ENCODE measurements at places on chromosomes 11 and 22.

GRCh38 chr11:2129699-2130366 lies 9.4 kb downstream of the IGF2 start:
- DNase-seq = no peak

GRCh38 chr11:129225190-129225589 lies 33.1 kb upstream of the ARHGAP32 start:
- no peak for DNase-seq

- no peak for DNase-seq
Observed at GRCh38 chr11:94018721-94019120, 2.4 kb upstream of the HEPHL1 start.

DNA sequence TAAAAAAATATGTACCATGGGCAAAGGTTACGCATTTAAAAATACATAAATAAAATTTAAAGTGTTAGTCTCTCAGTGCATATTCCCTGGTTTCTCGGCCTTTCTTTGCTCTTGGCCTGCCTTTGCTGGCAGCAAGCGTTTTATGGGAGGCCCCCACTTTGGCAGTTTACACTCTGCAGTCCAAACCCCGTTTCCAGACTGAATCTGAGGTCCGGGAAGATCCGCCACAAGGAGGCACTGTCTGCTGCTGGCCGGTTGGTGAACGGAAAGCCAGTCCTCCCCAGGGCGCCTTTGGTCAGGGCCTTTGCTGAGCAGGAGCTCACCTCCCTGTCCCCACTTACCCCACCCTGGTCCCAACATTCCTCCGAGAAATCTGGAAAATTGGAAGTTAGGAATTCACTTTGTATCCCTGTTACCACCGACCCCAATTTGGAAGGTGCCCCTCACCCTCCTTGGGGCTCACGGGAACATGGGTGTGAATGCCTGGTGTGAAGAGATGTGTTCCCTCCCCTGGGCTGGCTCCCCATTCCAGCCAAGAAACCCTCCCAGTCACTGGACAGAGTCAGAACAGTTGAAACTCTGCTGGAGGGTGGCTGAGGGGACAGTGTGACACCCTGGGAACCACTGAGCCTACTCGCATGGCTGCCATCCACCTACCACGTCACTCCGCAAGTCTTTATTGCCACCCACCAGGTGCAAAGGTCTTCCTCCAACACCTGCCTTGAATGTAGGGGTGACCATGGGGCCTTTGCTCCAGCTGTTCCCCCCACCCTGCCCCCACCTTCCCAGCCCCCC lies 9.4 kb upstream of the SF1 start:
- peak; percentile 72 for DNase-seq

DNA sequence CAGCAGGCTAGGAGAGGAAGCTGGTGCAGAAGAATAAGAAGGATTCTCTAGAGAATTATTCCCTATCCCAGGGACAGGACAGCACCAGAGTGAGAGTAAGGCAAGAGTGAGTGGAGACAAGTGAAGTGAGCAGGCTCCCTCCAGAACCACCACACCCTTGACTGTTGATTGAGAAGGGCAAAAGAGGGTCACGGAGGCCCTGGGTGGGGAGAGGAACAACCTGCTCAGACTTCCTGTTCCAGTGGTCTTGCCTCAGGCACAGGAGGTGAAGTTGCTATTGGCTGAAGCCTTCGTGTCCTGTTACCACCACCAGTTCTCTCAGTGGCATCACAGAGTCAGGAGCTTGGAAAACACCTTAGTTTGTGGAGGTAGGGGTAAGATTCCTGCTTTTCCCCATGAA lies 51.7 kb upstream of the CCDC89 start:
- no peak for DNase-seq

DNA sequence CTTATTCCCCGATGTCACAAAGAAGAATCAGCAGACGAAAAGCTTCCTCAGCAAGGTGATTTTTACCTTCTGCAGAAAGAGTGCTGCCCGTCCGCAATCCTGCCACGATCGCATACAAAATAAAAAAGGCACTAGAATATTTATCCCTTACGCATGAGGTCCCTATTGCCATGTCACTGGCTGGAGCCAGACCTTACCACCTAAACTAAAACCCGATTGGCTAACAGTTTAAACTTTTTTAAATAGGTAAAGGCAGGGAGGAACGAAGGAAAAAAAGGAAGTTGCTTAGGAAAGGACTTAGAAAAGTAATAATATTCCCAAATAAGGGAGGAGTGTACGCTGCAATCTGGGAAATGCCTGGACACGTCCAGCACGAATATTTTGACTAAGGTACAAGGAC lies 21.2 kb upstream of the ALDH3B2 start:
- no peak for DNase-seq

- no peak for DNase-seq
Observed at GRCh38 chr22:24170188-24170587, 11.1 kb upstream of the SUSD2 start.

DNA sequence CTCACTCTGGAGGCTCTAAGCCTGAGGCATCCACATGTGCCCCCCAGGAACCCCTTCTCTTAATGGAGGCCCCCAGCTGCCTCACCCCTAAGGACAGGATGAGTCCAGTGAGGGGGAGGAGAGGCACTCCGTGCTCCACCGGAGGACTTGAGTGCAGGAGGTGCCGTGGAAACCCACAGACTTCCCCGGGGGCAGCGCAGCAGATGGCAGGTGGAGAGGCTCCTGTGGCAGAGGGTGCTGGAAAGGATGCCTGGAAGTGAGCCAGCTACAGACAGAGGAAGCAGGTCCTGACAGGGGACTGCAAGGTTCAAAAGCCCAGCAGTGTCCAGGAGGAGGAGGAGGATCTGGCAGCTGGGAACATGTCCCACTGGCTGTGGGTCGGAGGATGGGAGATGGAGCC lies 1384.0 kb downstream of the TBC1D22A start:
- no peak for DNase-seq

DNA sequence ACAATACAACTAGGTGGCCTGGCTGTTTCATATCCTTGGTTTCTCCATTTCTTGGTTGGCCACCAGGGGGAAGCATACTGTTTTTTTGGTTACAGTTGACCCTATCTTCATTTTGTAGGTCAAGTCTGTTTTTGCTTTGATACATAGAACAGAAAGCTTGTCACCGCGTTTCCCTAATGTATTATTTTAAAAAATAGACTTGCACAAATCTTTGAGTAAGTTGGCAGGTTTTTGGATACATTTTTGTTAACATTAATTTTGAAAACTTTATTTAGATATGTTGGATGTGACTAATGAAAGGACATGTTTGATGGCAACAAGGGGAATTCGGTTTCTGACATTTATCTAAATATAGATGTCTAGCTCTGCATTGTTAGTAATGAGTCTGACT lies 3.0 kb downstream of the NCR3LG1 start:
- peak; percentile 87 for DNase-seq

DNA sequence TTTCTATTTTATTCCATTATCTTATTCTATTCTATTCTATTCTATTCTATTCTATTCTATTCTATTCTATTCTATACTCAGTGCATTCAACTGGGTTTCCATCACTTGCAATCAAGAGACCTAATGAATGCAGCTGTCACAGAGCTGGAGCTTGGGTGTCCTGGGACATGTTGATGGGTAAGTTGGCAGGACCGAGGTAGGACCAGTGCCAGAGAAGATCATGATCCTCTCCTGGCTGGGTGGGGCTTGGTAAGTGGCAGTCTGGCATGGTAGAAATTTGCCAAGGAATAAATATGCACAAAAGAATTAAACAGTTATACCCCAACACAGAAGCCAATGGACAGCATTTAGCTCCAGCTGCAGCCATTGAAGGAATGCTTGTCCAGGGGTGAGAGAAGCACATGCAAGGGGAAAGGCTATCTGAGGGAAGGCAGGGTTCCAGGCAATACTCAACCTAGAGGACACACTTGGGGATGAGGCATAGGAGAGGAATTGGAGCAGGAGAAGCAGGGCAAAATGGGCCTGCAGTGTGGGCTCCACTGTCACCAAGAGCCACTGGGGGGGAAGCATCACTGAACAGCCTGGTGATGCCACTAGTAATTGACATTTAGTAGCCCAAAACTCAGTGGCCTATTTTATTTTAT lies 97.0 kb upstream of the CD82 start:
- no peak for DNase-seq

DNA sequence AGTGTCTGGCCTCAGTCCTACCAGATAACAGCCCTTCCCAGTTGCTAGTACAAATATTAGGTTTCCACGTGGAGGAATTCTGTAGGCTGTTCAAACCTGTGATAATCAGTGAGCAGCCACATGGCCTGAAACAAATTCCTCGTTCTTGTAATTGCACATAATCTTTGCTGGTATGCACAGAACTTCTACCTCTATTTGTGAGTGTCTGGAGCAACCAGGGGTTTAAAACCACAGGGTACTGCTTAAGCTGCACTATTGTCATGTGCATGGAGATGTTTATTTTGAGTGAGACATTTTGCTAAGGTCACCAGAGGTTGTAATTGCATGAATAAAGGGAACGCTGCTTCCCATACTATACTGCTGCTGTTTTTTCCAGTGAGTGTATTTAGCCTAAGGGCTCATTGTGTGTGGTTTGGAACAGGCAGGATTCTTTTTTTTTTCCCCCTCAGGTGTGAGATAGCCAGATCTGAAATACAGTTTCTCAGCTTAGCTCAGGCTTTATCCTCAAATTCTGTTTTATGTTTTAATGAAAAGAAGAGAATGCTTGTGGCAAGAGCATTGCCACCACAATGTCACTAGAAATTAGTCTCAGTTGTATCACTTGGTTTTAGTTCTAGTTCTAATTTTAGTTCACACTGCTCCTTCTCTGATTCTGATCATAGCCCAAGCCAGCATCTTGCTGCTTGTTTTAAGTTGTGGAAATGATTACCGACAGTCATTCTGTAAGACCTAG lies 60.5 kb downstream of the CYB5R2 start:
- DNase-seq = no peak

DNA sequence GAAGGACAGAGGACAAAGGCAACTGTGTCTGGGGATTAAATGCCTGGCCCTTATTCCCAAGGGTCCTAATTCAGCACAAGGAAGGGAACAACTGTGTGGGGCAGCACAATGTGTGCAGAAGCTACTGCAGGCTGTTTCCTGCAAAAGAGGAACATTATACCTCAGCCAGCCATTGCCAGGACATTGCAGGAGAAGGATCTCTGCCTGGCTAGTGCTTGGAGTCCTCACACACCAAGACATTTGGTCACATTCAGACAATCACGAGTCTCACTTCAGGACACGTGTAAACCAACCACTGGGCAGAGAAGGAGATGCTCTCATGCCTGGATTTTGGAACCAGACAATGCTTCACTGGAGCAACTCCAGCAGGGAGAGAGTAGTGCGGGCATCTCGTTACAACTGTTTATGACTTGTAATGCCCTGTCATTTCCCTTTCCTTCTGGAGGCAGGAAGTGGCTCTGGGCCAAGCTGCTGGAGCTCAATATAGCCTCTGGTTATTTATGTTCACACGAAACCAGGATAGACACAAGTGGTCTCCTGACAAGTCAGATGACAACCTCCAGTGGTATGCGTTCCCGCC lies 23.9 kb upstream of the ZC3H12C start:
- DNase-seq = peak; percentile 55

- DNase-seq = no peak
Observed at GRCh38 chr22:46331496-46331895, 4.0 kb upstream of the TRMU start.

GRCh38 chr11:99327527-99327926 lies 306.8 kb downstream of the CNTN5 start:
- DNase-seq = no peak

GRCh38 chr11:126114486-126115126 lies 51.9 kb upstream of the CDON start:
- DNase-seq = no peak

GRCh38 chr11:74683279-74683871 lies 47.9 kb downstream of the CHRDL2 start:
- no peak for DNase-seq

- DNase-seq = peak; percentile 95
Observed at GRCh38 chr22:41998361-41999261, at the start of gene WBP2NL. TSS of gene WBP2NL (plus strand) at chr22:41998788. CDS start at chr22:41998819, 31 bp downstream.

DNA sequence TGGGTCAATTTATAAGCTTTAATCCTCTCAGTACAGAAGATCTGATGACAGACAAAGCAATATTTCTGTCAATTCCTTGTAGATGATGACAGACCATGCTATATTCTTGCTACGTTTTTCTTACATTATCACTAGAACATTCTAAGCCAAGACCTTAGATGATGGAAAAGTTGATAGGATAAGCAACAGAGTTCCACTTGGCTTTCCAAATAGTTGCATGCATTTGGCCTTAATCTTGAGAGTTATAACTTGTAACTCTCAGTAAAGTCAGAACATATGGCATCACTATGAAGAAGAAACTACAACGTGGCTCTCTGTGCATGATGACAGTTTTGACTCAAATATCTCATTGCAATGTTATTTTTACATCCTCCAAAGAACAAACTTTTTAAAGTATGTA lies 544.3 kb upstream of the LRRC4C start:
- DNase-seq = no peak

- DNase-seq = no peak
Observed at GRCh38 chr11:95684701-95685100, 104.9 kb downstream of the FAM76B start.

DNA sequence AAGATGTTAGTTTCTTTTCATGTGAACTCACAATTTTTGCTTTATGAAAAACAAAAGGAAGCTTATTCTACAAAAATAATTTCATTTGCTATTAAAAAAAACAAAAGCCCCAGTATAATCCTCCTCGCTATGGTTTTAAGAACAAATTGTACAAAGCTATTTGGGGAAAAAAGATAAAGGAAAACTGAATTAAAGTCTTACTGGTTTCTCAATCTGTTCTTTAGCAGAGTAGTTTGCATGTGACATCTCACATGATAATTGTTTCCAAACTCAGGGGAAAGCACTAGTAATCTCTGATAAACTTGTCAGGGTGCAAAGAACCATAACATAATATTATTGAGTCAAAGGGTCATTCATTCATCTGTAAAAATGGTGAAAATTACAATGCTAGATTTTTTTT lies 2.9 kb upstream of the DDI1 start:
- DNase-seq = no peak

DNA sequence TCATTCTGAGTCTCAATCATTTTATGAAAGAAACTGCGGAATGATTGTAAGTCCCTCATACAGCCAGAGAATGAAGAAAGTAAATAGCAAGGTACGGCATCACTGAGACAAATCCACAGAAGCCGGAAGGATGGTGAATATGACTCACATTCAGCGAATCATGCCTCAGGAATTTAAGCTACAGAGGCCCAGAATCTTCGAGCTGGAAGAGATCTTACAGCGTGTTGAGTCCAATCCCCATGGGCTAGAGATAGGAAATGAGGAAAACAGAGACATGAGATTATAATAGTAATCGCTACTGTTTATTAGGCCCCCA lies 173.2 kb downstream of the KIF18A start:
- DNase-seq = no peak

DNA sequence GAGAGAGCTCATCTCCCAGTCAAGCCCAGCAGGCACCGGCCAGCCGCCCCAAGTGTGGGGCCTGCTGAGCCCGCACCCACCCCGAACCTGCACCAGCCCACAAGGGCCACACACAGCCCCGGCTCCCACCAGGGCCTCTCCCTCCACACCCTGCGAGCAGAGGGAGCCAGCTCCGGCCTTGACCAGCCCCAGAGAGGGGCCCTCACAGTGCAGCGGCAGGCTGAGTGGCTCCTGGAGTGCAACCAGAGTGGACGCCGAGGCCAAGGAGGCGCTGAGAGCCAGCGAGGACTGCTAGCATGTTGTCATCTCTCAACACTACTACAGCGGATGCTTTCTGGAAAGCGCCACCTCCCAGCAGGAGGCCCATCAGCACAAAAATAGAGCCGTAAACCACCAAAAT lies 10.9 kb downstream of the DEFB108B start:
- DNase-seq = peak; percentile 37

All from Peyer's patch (tissue), 4 donors.